ENCODE measurements at places on chromosomes 16 and 17. TPM values are rescaled to one million over a fixed set of nuclear protein-coding genes. Genes with fewer than 3 reads are reported as not detected.

- DNase-seq = no peak
- no peaks in the 10 kb centered on the region for H3K36me3 ChIP-seq
- no peaks in the 10 kb centered on the region for H3K27me3 ChIP-seq
- no peak overlapping the region for H3K4me3 ChIP-seq
These were observed 107.8 kb upstream of the WSCD1 start for GRCh38 chr17:5962371-5962770.

The HP gene
- polyA plus RNA-seq = not detected

The EMC8 gene
- polyA plus RNA-seq = 45.9 TPM

DNA sequence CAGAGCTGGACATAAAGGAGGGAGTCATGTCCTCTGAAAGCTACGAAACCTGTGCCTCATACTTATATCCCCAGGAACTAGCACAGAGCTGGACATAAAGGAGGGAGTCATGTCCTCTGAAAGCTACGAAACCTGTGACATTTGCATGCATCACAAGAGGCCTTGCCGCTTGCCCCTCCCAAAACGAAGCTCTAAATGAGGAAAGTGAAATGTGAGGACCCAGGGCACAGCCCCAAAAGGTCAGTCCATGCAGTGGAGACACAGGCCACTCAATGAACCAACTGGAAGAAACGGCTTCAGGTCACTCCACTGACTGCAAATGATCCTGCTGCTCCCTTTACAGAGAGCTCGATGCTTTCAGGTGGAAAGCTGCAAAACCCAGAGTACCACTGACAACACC, 38.3 kb downstream of the COG7 start:
- no peaks in the 10 kb centered on the region for H3K27me3 ChIP-seq
- H3K27ac ChIP-seq = no peak overlapping the region
- no peaks in the 10 kb centered on the region for H3K4me1 ChIP-seq
- DNase-seq = no peak
- H3K36me3 ChIP-seq = peaks cover 36% of the 10 kb centered on the region

The ALOX12 gene
- polyA plus RNA-seq = not detected

Data from SK-N-SH (cell line).